SHP77 treated with DMSO at 0.1 percent for 48 hours (cell line): ENCODE measurements at places on chromosomes 1 and 21.

DNA sequence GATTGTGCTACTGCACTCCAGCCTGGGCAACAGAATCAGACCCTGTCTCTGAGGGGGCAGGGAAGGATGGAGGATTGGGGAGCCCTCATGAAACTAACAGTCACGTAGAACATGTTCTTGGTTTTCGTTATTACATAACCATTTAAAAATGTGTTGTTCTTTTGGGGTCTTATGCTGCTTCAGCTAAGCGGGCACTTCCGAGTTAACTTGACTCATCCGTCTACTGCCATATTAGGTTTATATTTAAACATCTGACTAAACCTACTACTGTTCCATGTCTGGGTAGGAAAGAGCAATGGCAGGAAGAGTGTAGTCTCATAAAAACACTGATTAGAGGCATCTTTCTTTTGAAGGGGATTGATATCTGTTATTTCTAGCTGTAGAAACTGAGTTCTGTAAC lies 59.5 kb upstream of the BMP8A start:
- DNase-seq, result no peak

DNA sequence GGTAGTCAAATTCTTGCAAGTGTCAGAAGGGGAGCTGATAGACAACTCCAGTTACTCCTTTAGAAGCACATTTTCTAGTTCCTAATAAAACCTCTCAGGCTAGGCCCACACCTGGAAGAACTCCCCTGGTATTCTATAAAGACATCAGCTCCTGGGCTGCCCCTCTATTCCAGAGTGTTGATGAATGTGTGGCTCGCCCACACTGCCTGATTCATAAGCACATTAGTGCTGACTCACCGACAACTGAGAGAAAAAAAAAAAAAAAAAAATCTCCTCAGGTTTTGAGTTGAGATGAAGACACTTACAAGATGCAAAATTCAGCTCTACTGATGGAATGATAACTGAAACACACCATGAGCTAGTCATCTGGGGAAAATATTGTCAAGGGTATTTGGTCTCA lies 188.1 kb downstream of the TNR start:
- DNase-seq, result no peak

DNA sequence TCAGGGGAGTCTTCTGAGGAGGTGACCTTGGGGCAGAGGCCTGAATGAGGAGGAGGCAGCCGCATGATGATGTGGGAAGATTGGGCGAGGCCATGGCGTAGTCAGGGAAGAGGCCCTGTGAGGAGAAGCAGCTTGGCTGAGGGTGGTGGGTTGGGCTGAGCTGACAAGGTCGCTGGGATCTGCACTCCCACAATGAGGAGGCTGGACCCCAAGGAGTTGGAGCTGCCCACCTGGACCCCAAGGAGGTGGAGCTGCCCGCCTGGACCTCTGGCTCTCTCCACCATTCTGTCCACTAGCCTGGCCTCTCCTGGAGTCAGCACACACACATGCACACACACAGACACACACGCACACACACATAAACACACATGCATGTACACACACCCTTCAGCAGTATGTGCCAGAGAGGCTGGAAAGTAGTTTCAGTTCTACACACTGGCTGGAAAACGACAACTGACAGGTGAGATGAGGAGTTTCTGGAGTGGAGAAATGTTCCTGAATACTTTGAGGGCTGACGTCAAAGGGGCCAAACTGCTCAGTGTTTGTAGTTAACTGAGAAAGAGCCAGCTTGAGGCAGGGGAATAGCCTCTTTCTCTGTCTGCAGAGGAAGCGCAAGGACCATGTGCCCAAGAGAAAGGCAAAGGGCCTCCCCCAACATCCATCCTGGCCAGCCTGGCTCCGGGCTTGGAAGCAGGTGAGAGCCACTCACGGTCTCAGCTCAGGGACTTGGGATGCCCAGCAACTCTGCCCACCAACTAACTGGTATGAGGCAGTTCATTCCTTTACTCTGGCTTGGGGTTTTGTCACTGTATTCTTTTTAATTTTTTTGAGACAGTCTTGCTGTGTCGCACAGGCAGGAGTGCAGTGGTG lies 7.1 kb downstream of the SMPDL3B start:
- DNase-seq, result no peak

- no peak for DNase-seq
Observed at GRCh38 chr1:240100371-240100934, 8.8 kb downstream of the FMN2 start.

GRCh38 chr1:173489149-173489600 lies 12.0 kb downstream of the PRDX6 start:
- no peak for DNase-seq

- DNase-seq, result no peak
Observed at GRCh38 chr1:184030433-184031091, 7.0 kb downstream of the COLGALT2 start.

DNA sequence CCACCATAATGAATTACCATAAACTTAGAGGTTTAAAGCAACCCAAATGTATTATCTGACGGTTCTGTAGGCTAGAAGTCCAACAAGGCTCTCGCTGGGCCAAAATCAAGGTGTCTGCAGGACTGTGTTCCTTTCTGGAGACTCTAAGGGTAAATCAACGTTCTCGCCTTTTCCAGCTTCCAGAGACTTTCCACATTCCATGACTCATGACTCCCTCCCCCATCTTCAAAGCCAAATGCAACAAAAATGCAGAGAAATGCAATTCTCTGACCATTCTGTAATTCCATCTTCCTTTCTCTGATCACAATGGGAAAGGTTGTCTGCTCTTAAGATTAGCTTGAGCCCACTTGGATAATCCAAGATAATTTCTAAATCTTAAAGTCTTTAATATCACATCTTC lies 287.1 kb downstream of the LTN1 start:
- no peak for DNase-seq

DNA sequence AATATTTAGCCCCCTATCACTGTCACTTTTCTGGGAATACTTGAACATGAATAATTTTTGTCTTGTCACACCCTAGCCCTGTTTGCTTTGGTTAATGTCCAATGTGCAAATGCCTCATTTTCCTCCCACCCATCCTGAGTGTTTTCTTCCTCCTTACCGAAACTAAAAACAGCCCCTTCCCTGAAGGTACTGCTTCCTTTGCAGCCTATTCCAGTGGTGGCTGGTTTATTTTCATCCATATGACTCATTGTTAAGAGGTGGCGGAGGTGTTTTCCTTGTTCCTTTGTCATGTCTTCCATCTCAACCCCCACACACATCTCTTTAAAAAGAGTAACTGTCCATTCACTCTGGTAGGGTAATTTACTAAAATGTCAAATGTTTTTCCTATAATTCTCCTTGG lies 40.4 kb downstream of the CD55 start:
- no peak for DNase-seq

- DNase-seq, result no peak
Observed at GRCh38 chr1:191953526-191953925, 204.7 kb upstream of the RGS18 start.

GRCh38 chr1:187413405-187414169 lies 584.8 kb downstream of the PLA2G4A start:
- DNase-seq, result peak; percentile 13

- no peak for DNase-seq
Observed at GRCh38 chr1:115665319-115666096, 23.7 kb downstream of the VANGL1 start.

- no peak for DNase-seq
Observed at GRCh38 chr1:117702654-117703053, 96.8 kb downstream of the TENT5C start.

DNA sequence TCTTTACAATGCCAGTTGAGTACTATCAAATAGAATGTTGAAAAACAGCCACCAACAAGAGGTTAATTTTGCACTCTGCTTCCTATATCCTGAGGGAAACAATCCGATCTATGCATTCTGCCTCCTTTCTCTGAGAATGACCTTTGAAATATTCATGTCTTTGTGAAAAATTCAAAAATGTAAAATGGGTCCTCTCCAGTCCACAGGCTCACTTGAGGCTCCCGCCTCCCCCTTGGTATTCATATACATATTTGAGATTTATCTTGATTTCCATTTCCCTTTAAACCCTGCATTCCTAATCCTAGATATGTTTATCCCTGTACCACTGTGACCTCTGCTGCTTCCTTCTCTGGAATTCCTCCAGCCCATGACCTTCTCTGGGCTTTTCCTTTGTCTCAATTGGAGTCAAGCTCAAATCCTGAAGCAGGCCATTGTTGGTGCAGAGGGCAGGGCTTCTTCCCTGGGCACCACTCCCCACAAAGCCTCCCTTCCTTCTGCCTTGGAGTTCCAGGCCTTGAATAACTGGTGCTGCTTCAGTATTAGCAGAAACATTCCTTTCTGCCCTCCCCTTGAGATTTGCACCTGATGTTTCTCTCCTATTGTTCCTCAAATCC lies 296.8 kb downstream of the PBX1 start:
- no peak for DNase-seq

- no peak for DNase-seq
Observed at GRCh38 chr1:155223047-155223446, 14.6 kb downstream of the MTX1 start.

GRCh38 chr1:243587823-243588560 lies 262.1 kb downstream of the AKT3 start:
- no peak for DNase-seq

DNA sequence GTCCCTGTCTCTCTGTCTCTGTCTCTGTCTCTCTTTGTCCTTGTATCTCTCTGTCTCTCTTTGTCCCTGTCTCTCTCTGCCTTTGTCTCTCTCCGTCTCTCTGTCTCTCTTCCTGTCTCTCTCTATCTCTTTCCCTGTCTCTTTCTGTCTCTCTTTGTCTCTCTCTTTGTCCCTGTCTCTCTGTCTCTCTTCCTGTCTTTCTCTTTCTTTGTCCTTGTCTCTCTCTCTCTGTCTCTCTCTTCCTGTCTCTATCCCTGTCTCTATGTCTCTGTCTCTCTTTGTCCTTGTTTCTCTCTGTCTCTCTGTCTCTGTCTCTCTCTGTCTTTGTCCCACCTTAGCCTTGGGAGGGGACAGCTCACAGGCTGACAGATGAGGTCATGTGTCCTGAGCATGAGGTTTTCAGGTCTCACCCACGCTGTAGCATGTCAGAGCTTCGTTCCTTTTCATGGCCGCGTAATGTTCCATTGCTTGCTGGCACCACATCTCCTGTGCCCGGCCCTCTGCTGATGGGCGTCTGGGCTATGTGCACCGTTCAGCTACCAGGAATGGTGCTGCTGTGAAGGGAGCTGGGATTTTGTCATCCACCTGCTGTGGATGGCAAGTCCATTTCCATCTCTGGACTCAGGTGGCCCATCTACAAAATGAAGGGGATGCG lies 27.6 kb downstream of the TP73 start:
- DNase-seq, result no peak

GRCh38 chr1:201450721-201451291 lies 18.2 kb downstream of the PHLDA3 start:
- no peak for DNase-seq

DNA sequence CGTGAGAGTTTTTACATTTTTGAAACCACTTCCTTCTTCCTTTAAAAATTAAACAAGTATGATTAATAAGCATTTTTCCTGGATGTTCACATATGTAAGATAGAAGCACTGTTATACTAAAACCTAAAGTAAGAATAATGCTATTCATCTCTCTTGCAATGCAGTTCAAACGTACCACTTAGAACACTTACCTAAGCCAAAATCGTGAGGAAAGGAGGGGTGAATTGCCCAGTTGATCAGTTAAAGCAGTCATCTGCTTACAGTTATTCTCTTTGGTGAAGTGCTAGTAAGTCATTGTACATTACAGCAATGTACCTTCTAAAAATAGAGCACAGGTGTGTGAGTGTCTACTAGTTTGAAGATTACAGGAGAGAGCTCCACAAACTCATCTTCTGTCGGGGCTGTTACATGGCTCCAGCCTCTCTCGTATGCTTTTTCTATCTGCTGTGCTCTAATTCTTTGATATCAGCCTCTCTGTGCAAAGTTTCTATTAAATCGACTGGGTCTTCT lies 3.4 kb downstream of the NCAM2 start:
- DNase-seq, result peak; percentile 9

GRCh38 chr1:13450204-13450603 lies 40.0 kb downstream of the PRAMEF20 start:
- no peak for DNase-seq

DNA sequence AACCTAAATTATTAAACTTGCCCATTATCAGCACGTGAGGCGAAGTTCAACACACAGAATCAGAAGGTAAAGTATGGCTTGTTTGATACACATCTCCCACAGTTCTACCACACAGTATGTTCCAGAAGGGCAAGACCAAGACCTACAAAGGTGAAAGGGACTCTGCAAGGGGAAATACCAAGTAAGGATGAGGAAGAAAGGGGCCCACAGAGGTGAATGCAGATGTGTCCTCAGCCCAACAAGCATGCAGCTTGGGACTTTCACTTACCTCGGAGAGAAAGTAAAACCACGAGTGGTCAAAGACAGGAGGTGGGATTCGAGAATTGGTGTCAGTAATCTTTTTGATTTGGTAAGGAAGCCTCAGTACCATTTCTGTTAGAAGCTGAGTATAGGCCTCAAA lies 85.8 kb downstream of the UBR4 start:
- no peak for DNase-seq

DNA sequence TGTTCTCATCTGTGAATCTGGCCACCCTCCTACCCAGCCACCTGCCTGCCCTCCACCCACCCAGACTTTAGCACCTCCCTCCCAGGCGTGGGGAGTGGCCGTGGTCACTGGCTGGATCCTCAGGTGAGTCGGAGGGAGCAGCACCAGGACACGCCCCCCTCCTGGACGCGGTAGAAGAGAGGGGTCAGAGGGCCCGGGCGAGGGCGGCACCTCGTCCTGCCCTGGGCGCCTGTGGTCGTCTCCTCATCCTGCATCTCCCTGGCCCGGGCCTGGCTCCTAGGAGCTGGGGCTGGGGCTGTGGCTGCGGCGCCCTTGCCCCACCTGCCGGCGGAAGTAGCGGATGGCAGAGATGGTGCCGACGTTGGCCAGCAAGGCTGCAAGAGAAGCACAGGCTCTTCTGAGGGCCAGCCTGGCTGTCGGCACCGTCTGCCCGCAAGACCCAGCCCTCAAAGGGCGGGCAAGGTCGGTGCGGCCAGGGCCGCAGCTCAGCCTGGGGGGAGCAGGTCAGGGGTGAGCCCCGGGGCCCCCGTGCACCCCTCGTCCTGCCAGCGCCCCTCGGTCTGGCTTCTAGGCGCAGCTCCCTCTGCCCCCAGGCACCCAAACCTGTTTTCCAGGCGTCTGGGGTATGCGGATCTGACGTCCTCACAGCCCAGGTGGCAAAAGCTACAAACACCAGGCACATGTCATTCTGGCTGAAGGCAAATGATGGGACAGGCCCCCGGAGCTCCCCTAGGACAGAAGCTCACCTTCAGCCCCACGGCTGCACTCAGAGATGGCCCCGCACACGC lies 5.8 kb downstream of the PERM1 start:
- peak; percentile 30 for DNase-seq

GRCh38 chr1:31885851-31886250 lies 52.3 kb downstream of the PTP4A2 start:
- DNase-seq, result no peak

- DNase-seq, result no peak
Observed at GRCh38 chr1:89649783-89650182, 16.9 kb downstream of the LRRC8C start.

- no peak for DNase-seq
Observed at GRCh38 chr1:59223198-59223597, 73.7 kb upstream of the FGGY start.

DNA sequence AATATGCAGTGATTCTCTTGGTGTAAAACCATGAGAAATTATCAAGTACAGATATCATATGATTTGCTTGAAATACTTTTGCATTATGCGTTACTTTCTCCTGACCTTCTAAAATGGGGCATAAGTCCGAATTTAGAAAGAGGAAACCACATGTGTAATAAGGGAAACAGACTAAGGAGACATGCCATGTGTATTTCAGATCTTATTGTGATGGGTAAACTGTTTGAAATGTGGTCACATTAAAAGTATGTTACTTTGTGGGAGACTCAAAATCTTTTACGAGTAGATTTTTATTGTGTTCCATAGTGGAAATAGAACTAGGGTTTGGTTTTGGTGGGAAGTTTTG lies 173.0 kb downstream of the NFIA start:
- no peak for DNase-seq

- no peak for DNase-seq
Observed at GRCh38 chr1:20507248-20507563, 745 bp downstream of the MUL1 start.
